Pulmonary artery endothelial cell (primary cell): ENCODE measurements at places on chromosomes 11 and 22.

GRCh38 chr11:77747381-77747969, 73.0 kb downstream of the RSF1 start:
- DNase-seq, result no peak

DNA sequence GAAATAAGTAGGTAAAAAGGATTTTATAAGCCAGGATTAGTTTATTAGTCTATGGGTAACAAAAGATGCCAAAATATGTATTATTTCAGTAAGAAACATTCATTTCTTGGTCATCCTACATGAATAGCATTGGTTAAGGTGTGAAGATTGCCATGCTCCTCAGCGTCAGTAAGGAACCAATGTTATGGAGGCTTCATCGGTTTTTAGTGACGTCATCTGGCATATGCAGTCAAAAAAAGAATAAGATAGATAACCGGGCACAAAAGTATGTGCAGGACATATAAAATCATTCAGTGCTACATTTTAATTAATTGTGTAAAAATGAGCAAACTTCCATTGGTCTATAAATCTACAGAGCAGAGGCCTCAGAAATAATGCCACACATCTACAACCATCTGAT, 29.4 kb downstream of the TRIM5 start:
- DNase-seq, result no peak

DNA sequence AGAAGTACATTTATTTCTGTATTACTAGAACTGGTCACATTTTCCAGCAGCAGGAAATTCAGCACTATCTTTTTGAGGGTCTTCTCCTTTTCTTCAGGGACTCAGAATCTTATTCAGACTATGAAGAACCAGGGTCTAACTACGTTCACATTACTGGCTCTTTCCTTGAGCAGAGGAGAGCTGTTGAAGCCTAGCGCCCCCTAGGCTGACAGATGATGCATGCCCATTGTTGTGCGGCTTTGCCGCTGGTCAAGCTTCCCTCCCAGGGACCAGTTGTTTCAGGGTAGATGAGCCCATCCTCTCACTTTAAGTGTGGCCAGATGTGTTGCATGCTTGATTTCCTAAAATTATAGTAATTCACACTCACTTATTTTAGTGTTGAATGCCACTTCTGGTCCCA, 168.2 kb upstream of the PDGFD start:
- no peak for DNase-seq

- DNase-seq, result no peak
Measured at GRCh38 chr22:24067587-24068376, 56.7 kb downstream of the CABIN1 start.
